ENCODE measurements at places on chromosomes 4 and X.

GRCh38 chrX:38066934-38067333 lies 60.6 kb downstream of the SYTL5 start:
- H3K4me1 ChIP-seq: no peaks in the 10 kb centered on the region
- no peak overlapping the region for H3K27ac ChIP-seq
- H3K36me3 ChIP-seq: no peaks in the 10 kb centered on the region
- H3K27me3 ChIP-seq: no peaks in the 10 kb centered on the region
- no peak overlapping the region for H3K4me3 ChIP-seq

DNA sequence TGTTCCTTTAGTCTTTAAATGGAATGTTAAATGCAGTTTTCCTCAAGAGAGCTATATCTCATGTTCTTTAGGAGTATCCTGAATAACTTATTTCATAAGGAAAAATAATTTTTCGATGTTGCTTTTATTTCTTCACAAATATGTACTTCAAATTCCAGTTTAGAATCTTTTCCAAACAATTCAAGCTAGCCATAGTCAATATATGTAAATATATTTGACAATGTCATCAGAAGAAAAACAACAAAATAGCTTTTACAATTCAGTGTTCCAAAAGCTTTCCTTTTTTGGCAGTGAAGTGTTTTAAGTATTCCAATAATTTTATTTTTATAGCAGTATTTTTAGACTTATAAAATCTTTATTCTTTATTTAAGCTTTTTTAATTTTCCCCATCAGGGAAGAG lies 1532.0 kb downstream of the PCDH18 start:
- no peak overlapping the region for H3K27ac ChIP-seq
- H3K4me1 ChIP-seq: no peaks in the 10 kb centered on the region
- no peak for DNase-seq
- no peak overlapping the region for H3K4me3 ChIP-seq
- no peaks in the 10 kb centered on the region for H3K27me3 ChIP-seq

GRCh38 chr4:13515268-13515667 lies 29.0 kb downstream of the NKX3-2 start:
- no peak overlapping the region for H3K27ac ChIP-seq
- H3K27me3 ChIP-seq: no peaks in the 10 kb centered on the region
- no peak for DNase-seq
- no peak overlapping the region for H3K4me3 ChIP-seq
- H3K4me1 ChIP-seq: no peaks in the 10 kb centered on the region

DNA sequence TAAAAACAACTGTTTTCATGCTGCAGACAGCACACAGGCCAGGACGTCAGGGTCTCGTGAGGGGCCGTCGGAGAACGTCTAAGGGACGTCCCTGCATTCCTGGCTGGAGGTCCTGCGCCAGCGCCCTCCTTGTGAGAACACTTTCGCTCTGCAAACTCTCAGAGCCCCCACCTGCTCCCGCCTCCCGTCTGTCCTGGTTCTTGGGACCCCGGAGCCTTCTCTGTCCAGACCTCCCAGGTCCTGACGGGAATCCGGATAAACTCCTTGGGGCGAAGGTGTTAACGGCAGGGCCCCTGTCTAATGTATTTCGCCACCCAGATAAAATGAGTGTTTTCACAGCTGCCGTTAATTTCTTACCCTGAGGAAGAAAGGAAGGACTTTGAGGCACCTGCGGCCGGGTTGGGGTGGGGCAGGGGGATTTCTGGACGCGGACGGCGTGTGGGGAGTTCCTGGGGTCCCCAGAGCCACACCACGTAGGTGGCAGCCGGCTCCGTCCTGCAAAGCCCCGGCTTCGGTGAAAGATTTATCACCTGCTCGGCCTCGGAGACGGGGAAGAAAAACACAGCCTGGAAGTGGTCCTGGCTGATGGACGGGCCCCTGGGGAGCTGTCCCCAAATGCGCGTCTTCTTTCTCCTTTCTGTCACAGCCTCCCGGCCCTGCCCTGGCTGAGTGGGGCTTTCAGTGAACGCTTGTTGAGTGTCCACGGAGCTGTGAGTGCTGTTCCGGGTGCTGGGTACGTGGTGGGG lies 35.1 kb upstream of the PPP2R3B start:
- no peak for DNase-seq
- no peaks in the 10 kb centered on the region for H3K27me3 ChIP-seq
- H3K4me3 ChIP-seq: no peak overlapping the region
- H3K27ac ChIP-seq: no peak overlapping the region
- no peaks in the 10 kb centered on the region for H3K4me1 ChIP-seq
- no peaks in the 10 kb centered on the region for H3K36me3 ChIP-seq

GRCh38 chr4:146857298-146857697 lies 88.4 kb downstream of the TTC29 start:
- H3K27me3 ChIP-seq: no peaks in the 10 kb centered on the region
- H3K27ac ChIP-seq: no peak overlapping the region
- no peak overlapping the region for H3K4me3 ChIP-seq
- H3K4me1 ChIP-seq: no peaks in the 10 kb centered on the region

DNA sequence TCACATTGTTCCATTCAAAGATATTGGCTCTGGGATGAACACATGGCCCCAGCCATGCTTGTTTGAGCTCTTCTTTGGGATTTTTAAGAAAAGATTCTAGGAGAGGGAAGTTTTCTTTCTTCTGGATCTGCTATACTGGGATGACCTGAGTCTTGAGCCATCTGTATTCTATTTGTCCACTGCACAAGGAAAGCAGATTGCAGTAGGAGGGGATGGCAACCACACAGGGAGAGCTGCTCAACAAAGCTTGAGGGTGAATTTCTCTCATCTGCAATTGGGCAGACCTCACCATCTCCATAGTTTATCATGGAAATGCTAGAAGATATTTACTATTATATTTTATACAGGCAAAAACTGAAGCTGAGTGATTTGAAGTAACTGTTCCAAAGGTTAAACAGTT lies 34.3 kb downstream of the ADH7 start:
- no peaks in the 10 kb centered on the region for H3K4me1 ChIP-seq
- no peaks in the 10 kb centered on the region for H3K27me3 ChIP-seq
- H3K36me3 ChIP-seq: no peaks in the 10 kb centered on the region
- H3K4me3 ChIP-seq: no peak overlapping the region
- DNase-seq: no peak

DNA sequence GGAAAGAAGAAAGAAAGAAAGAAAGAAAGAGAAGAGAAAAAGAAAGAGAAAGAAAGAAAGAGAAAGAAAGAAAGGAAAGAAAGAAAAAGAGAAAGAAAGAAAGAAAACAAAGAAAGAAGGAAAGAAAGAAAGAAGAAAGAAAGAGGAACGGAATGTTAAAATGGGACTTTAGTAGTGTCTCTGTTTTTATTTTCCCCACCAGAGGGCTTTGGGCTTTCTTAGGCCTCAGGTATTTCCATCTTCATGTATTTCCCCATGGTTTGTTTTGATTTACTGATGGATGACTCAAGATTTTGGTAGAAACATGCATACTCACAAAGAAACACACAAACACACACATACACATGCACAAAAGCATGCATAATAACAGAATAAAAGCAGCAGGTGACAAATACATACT lies 181.2 kb downstream of the AFF2 start:
- H3K4me3 ChIP-seq: no peak overlapping the region
- no peaks in the 10 kb centered on the region for H3K27me3 ChIP-seq
- no peaks in the 10 kb centered on the region for H3K36me3 ChIP-seq
- DNase-seq: no peak
- no peaks in the 10 kb centered on the region for H3K4me1 ChIP-seq
- no peak overlapping the region for H3K27ac ChIP-seq

- no peaks in the 10 kb centered on the region for H3K4me1 ChIP-seq
- H3K36me3 ChIP-seq: no peaks in the 10 kb centered on the region
- H3K27ac ChIP-seq: no peak overlapping the region
- no peaks in the 10 kb centered on the region for H3K27me3 ChIP-seq
- no peak for DNase-seq
These were observed 178.5 kb upstream of the CTSO start for GRCh38 chr4:156132196-156132595.

DNA sequence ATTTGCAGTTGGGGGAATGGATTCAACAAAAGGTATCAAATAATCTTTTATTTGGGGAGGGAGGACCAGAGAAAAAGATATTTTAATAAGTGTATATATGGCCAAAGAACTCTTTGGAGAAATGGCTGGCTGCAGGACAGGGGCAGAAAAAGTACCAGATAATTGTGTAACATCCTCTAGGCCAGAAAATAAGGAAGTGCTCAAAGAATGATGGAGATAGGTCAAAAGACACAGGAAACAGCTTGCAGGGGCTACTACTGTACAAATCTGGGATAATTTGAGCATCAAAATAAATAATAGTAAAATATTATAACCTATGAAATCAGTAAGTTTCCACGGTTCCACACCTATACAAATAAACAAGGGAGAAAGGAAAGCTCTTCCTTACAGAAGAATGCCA lies 34.8 kb downstream of the KLHL5 start:
- no peak overlapping the region for H3K4me3 ChIP-seq
- H3K4me1 ChIP-seq: no peaks in the 10 kb centered on the region
- no peak for DNase-seq
- no peaks in the 10 kb centered on the region for H3K27me3 ChIP-seq

GRCh38 chr4:113783289-113783688 lies 21.8 kb upstream of the CAMK2D start:
- no peaks in the 10 kb centered on the region for H3K36me3 ChIP-seq
- no peak overlapping the region for H3K4me3 ChIP-seq

GRCh38 chr4:64000241-64000640 lies 409.0 kb downstream of the TECRL start:
- no peak overlapping the region for H3K4me3 ChIP-seq
- no peak overlapping the region for H3K27ac ChIP-seq
- no peak for DNase-seq
- no peaks in the 10 kb centered on the region for H3K36me3 ChIP-seq

DNA sequence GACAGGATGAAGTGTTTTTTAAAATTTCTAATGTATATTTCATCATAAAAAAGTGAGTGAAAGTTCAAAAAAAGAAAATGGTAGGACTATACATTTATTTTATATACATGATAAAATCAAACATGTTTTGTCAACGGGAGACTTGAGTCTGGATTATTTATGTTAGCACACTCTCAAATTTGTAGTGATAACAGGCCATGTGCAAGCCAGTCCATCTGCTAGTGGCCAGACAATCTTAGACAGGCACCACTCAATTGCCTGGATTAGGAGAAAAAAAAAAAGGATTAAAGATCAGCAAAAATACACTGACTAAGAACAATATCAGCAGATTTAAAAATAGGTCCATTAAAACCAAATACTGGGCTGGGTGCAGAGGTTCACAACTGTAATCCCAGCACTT lies 71.9 kb downstream of the KCNIP4 start:
- H3K4me3 ChIP-seq: no peak overlapping the region
- no peaks in the 10 kb centered on the region for H3K4me1 ChIP-seq
- H3K36me3 ChIP-seq: no peaks in the 10 kb centered on the region
- H3K27ac ChIP-seq: no peak overlapping the region
- H3K27me3 ChIP-seq: no peaks in the 10 kb centered on the region
- no peak for DNase-seq

DNA sequence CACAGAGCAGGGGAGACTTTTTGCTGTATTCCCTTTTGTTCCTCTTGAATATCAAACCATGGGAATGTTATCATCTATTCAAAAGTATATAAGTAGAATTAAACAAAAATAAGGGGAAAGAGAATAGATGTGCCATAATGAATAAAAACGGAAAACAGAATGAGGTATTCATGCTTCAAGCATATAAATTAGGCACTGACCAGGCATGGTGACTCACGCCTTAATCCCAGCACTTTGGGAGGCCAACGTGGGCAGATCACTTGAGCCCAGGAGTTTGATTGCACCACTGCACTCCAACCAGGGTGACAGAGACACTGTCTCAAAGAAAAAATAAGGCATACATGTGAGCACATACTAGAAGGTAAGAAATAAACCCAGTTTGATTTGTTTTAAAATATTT lies 16.3 kb upstream of the NEUROG2 start:
- no peaks in the 10 kb centered on the region for H3K27me3 ChIP-seq
- no peaks in the 10 kb centered on the region for H3K4me1 ChIP-seq
- no peak overlapping the region for H3K4me3 ChIP-seq
- H3K36me3 ChIP-seq: no peaks in the 10 kb centered on the region
- DNase-seq: no peak

DNA sequence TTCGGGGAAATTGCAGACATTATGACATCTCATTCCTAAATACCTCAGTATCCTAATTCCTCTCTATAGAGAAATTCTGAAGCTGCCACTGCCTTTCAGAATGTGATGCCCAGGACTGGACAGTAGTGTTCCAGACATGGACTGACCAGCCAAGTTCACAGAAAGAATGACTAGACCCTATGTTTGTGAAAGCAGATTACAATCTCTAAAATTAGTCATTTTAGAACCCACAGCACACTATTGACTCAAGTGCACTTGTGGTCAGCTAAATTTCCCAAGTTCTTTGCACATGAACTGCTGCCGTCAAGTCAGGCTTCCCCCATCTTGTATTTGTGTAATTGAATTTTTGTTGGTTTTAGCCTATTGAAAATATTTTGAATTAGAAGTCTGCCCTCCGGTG lies 81.0 kb upstream of the ESX1 start:
- H3K4me3 ChIP-seq: no peak overlapping the region
- no peaks in the 10 kb centered on the region for H3K36me3 ChIP-seq
- no peak overlapping the region for H3K27ac ChIP-seq
- no peaks in the 10 kb centered on the region for H3K27me3 ChIP-seq

- H3K27me3 ChIP-seq: no peaks in the 10 kb centered on the region
- H3K36me3 ChIP-seq: no peaks in the 10 kb centered on the region
- no peak overlapping the region for H3K4me3 ChIP-seq
- no peak for DNase-seq
These were observed 3.4 kb downstream of the TEX13B start for GRCh38 chrX:107978707-107979307.

DNA sequence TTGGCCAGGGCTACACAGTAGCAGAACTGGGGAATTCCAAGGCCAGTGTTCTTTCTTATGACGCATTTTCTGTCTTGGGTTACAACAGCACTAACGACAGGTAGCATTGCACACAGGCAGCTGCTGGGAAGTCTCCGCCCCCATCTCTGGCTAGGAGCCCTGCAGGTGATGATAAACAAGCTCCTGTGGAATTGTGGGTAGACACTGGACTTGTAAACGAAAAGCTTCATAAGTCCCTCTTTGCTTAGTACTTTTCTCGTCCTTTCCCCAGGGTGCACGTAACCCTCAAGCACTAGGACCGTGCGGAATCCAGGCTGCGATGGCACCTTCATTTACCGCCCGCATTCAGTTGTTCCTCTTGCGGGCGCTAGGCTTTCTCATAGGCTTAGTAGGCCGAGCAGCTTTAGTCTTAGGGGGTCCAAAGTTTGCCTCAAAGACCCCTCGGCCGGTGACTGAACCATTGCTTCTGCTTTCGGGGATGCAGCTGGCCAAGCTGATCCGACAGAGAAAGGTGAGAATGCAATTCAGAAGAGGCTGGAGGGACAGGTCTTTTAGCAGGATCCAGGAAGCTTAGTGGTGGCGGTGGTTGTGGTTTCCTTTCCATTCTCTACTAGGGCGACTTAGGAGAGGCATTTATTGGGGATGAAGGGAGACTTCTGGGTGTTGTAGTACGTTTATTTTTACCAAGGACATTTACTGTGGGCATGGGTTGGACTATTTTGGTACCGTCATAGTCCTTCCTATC lies at the start of gene FAAH2:
Gene FAAH2, plus strand, starts transcription at position 200 of the 745 bp plus-strand sequence. Its CDS starts 120 bp downstream, at position 320.
- H3K36me3 ChIP-seq: no peaks in the 10 kb centered on the region
- H3K27me3 ChIP-seq: no peaks in the 10 kb centered on the region
- peak within 1 kb of the TSS; percentile 62 for H3K4me3 ChIP-seq

Measured in spleen (tissue), 13 donors.